Muscle of leg (tissue), 16 donors: ENCODE measurements at places on chromosomes 3 and 15.

DNA sequence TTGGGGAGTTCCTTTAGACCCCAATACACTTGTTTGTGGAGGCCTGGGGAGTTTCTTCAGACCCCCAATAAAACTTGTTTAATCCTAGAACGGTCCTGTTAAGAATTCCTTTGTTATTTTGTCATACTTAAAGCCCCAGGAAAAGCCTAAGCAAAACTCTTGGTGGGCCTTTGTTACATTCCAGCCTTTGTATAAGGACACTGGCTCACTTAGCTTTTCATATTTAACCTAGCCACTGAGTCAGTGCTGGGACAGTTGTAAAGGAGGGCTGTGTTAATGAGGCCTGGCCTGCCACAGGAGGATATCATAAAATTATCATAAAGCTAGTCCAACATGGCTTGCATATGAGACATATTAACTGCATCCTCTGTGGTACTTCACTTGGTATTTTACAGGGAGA is 760.1 kb downstream of the ZNF385D start:
- H3K4me1 ChIP-seq = no peaks in the 10 kb centered on the region
- no peak for DNase-seq
- H3K36me3 ChIP-seq = no peaks in the 10 kb centered on the region
- no peak overlapping the region for H3K27ac ChIP-seq

DNA sequence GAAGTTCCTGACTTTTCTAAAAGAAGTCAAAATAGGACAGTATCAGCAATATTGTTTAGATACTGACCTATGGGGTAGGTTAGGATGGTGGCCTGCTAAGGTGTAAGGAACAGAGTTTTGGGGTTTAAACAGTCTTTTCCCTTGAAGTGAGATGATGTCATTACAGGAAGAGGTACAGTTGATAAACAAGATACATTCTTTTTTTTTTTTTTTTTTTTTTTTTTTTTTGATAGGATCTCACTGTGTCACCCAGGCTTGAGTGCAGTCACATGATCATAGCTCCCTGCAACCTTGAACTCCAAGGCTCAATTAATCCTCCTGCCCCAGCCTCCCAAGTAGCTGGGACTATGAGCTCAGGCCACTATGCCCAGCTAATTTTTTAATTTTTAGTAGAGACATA is 33.3 kb downstream of the SLC25A36 start:
- H3K4me1 ChIP-seq = no peaks in the 10 kb centered on the region
- no peak for DNase-seq
- H3K36me3 ChIP-seq = peaks cover 6% of the 10 kb centered on the region
- H3K27ac ChIP-seq = no peak overlapping the region
- no peaks in the 10 kb centered on the region for H3K27me3 ChIP-seq
- H3K4me3 ChIP-seq = no peak overlapping the region

DNA sequence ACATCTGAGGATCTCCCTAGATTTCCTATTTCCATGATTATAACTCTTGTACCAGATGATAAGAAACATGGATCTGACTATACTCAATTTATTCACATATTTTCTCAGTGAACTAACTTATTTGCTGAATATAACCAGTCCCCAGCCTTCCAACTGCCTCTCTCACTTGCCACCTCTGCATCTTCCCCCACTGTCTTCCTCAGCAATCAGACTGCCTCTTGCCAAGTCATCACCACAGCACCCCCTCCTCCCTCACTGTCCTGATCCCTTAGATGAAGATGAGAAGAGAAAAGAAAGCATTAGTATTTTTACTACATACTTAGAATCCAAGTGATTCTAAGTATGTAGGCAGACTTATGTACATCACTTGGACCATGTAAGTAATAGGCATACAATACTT is 71.9 kb downstream of the GTPBP8 start:
- H3K4me3 ChIP-seq = no peak overlapping the region
- no peak overlapping the region for H3K27ac ChIP-seq
- H3K27me3 ChIP-seq = no peaks in the 10 kb centered on the region
- no peaks in the 10 kb centered on the region for H3K4me1 ChIP-seq
- DNase-seq = no peak
- peaks cover 2% of the 10 kb centered on the region for H3K36me3 ChIP-seq

GRCh38 chr3:150497956-150498355 is 48.3 kb downstream of the SERP1 start:
- H3K4me1 ChIP-seq = no peaks in the 10 kb centered on the region
- H3K27ac ChIP-seq = no peak overlapping the region
- no peaks in the 10 kb centered on the region for H3K27me3 ChIP-seq
- no peak overlapping the region for H3K4me3 ChIP-seq
- DNase-seq = no peak
